Muscle of back (tissue), 13 donors: ENCODE measurements at places on chromosomes 4 and X. TPM values are rescaled to one million over a fixed set of nuclear protein-coding genes. Genes with fewer than 3 reads are reported as not detected.

DNA sequence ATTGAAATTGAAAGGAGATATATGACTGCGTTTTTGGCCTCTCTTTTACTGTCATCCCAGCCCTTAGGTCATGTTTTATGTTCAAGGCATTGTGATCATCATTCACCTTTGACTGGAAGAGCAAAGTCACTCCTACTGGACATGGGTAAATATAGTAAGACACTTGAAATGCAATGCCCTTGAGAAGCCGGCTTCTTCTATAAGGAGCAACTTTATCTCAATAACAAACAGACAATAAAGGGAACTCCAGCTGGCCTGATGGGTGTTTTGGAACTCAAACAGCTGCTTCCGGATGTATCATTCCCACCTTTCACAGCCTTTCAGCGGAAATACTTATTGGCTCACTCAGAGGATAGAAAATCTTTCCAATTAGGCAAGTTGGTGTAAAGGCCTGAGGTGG, 65.1 kb upstream of the C4orf54 start:
- peak; percentile 2 for DNase-seq

DNA sequence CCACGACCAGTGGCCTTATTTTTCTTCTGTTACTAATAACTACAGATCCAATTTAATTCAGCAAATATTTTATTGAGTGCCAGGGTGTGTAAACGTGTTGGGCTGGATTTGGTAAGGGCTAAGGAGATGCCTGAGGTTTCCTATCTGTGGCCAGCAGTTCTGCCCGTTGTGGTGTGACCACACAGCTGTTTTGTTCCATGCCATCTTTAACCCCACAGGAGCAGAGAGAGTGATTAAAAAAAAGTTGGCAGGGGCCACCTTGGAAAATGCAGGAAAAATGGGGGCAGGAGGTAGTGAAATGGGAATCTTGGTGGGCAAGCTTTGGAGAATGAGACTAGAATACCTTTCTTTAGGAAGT, 1.1 kb downstream of the PLAC8 start:
- DNase-seq: no peak

The FTHL17 gene
- polyA plus RNA-seq: not detected

DNA sequence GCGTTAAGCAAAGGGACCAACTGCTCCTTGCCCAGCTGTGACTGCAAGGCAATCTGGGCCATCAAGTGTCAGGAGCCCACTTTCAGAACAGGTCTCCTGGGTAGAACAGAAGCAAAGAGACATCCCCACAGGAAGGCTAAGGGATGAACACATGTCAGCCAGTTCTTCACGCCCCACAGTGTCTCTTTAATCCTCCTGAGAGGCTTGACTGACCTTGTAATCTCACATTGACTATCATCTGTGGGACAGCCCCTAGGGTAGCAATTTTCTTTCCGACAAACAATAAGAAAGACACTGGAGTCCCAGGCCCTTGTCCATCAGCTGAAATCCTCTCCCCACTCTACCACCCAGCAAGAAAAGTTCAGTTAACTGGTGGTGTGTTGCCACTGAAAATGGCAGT, 1.0 kb downstream of the CHRDL1 start:
- no peak for DNase-seq

DNA sequence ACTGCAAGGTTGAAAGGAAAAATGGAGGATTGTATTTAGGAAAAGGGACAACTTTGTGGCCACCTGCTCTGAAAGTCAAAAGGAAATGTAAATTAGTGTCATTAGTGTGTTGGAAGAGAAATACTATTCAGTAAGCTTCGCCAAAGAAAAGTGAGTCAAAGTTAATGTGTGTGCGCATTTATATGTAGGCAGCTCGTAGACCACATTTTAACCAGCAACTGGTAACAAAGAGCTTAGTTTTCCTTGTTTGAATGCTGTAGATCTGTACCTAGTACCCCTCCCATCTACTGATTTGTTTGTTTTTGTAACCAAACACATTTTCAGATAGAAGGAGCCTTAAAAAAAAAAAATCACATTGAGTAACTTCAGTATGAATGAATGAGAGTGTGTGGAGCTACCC, 69.3 kb downstream of the GPAT3 start:
- no peak for DNase-seq

The SNCA gene
- polyA plus RNA-seq: 18.4 TPM

GRCh38 chrX:153631346-153631745, 15.7 kb upstream of the DUSP9 start:
- DNase-seq: no peak

GRCh38 chrX:18449236-18449635, 23.8 kb downstream of the CDKL5 start:
- DNase-seq: no peak

The ACOX3 gene
- polyA plus RNA-seq: 15.5 TPM

DNA sequence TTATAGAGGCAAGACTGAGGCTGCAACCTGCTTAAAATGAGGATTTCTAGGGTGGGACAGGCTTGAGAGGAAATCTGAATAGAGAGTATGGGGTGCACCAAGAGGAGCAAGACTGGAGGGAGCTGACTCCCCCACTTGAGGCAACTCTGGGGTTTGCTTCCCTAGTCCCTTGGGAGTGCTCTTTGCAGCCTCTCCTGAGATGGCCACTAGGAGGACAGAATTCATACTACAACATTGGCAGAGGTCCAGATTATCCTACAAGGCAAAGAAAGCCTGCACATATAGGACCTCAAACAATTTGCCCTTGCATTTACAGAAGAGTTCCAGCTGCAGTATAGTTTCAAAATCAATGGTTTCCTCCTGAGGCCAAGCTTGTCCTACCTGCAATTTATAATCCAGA, 830.9 kb downstream of the TECRL start:
- DNase-seq: no peak

The PPEF1 gene
- 0.64 TPM for polyA plus RNA-seq
